ENCODE measurements at places on chromosomes 11 and 22. TPM values are rescaled to one million over a fixed set of nuclear protein-coding genes. Genes with fewer than 3 reads are reported as not detected.

GRCh38 chr11:13280092-13280722 is 2.6 kb downstream of the BMAL1 start:
- H3K4me3 ChIP-seq = no peak overlapping the region
- H3K27me3 ChIP-seq = no peaks in the 10 kb centered on the region
- H3K4me1 ChIP-seq = peaks cover 2% of the 10 kb centered on the region

- H3K4me1 ChIP-seq = peaks cover 16% of the 10 kb centered on the region
- no peaks in the 10 kb centered on the region for H3K36me3 ChIP-seq
Observed at GRCh38 chr11:27293515-27294417, 69.2 kb downstream of the CCDC34 start.

- H3K27me3 ChIP-seq = no peaks in the 10 kb centered on the region
- H3K36me3 ChIP-seq = no peaks in the 10 kb centered on the region
Observed at GRCh38 chr11:109851780-109852390, 241.3 kb upstream of the ZC3H12C start.

Gene LRRN4CL
- not detected for total RNA-seq

Data from right lobe of liver (tissue), 6 donors.